Aorta (tissue), 5 donors: ENCODE measurements at places on chromosomes 2 and 18. TPM values are rescaled to one million over a fixed set of nuclear protein-coding genes. Genes with fewer than 3 reads are reported as not detected.

DNA sequence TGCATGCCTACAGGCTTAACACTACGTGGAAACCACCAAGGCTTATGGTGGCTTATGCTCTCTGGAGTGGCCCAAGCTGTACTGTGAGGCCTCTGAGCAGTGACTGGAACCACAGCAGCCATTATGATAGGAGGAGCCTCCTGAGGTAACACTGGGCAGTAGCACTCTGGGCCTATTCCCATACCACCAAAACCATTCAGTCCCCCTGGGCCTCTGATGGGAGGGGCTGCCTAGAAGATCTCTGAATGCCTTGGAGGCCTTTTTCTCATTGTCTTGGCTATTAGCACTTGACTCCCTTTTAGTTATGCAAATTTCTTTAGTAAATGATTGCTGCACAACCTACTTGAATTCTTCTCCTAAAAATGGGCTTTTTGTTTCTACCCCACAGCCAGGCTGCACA is 985.0 kb downstream of the DPP10 start:
- no peak for DNase-seq

DNA sequence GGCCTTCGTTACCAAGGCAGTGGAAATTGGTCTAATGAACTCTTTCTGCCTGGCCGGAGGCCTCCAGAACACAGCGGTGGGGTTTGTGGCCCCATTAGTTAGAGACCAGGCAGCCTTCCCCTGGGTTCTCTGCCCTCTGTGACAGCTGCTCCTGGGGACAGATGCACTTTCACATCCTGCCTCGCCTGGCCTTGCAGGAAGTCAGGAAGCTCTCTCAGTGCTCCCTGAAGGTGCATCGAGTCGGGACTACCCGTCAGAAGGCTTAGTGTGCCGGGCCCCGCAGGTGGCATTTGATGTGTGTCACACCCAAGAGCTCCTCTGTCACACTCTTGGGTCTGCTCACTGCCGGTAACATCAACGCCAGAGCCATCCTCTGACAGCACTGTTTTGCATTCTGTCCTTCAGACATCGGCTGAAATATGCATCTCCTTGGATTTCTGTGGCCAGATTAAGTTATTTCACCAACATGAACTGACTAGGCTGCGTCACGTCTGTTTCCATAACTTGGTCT is 158.3 kb downstream of the LDLRAD4 start:
- DNase-seq = no peak

DNA sequence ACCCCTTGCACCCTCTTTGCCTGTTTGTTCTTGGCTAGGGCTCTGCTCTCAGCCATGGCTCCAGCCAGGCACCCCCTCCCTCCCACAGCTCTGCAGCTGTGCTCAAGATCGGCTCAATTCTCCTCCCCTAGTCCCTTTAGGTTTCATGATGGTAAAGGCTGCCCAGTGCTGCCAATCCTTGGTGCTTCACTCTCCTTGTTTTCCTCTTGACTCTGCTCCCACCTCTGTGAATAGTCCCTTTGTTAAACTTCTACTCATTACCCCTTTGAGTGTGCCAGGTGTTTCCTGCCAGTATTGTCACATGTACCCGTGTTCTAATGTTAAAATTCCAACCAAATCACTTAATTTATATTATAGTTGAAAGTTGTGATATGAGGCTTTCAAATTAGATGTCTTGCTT is 101.0 kb upstream of the CERS6 start:
- DNase-seq = no peak

- DNase-seq = no peak
Observed at GRCh38 chr18:22254088-22254487, 84.7 kb downstream of the GATA6 start.

DNA sequence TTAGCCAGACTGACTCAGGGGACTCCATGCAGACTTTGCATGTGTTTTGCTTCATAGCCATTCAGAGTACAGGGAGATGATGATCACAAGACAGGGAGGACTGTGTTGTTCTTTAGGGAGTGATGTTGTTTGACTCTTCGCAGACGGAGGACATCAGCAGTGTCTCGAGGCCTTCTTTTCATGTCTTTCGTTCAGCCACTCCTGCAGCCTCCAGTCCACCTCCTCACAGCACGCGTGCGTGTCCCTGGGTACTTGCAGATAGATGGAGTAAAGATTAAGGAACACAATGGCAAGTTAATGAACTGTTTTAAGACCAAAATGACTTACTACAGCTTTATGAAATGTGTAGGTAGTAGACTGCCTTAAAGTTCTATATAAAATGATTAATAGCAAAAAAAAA is 114.7 kb downstream of the MAP4K4 start:
- DNase-seq = no peak

GRCh38 chr2:109005686-109006204 is 16.7 kb upstream of the EDAR start:
- DNase-seq = peak; percentile 46

DNA sequence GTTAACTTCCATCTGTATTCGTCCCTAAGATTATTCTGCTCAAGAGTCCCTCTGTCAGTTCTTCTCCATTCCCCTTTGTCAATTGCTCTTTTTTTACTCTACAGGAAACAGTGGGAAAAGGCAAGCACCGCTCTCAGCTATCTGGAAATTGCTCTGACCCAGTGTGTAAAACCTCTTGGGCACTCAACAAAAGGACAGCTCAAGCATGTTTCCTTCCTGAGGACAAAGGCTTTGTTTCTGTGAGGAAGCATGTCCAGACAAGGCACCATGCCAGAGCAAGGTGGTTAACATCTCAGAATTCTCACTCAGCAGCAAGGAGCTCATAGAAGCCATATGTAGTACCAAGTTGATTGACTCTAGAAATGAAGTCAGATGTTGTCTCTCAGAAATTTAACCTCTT is 735.6 kb downstream of the TSN start:
- no peak for DNase-seq

DNA sequence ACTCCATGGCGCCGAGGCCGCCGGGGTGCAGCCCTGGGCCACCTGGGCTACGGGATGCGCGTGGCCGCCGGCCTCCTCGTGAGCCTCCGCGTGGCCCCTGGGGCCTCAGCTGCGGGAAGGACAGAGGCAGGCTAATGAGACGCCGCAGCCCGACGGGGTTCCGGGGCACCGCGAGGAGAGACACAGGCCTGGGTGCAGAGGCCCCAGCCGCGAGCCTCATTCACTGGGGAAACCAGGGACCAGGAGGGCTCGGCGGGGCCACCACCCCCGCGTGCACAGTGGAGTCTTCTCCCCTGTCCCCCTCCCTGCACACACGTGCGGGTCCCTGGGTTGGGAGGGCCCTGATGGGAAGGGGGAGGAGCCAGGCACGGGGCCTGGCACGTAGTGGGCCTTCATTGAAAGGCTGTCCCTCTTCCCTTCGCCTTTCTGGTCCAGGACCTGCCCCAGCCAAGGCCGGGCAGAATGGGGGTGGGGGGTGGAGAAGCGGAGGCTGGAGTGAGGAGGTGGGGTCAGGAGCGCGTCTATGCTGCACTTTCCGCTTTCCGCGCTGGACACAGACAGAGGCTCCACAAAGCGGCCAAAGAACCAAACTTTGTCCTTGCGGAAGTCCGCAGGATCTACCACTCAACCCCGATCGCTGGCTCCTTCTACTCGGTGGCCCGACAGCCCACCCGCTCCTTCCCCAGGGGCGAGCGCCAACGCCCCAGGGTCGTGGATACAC is 9.1 kb downstream of the ALPP start:
- DNase-seq = peak; percentile 18

ST8SIA3 gene
- total RNA-seq = not detected

BARD1 gene
- 21.2 TPM for total RNA-seq

SPP2 gene
- total RNA-seq = not detected

ABCB11 gene
- not detected for total RNA-seq
